GM13976 (cell line): ENCODE measurements at places on chromosomes 1 and 21.

GRCh38 chr1:6984536-6984935, 199.3 kb downstream of the CAMTA1 start:
- DNase-seq = no peak

DNA sequence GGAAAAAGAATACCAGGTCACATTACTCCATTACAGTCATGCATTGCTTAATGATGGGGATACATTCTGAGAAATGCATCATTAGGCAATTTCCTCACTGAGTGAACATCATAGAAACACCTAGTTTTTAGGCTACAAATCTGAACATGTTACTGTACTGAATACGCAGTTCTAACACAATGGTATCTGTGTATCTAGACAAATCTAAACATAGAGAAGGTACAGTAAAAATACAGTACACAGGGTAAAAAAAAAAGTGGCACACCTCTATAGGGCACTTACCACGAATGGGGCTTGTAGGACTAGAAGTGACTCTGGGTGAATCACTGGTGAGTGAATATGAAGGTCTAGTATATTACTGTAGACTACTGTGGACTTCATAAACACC, 115.7 kb downstream of the AKT3 start:
- DNase-seq = no peak

DNA sequence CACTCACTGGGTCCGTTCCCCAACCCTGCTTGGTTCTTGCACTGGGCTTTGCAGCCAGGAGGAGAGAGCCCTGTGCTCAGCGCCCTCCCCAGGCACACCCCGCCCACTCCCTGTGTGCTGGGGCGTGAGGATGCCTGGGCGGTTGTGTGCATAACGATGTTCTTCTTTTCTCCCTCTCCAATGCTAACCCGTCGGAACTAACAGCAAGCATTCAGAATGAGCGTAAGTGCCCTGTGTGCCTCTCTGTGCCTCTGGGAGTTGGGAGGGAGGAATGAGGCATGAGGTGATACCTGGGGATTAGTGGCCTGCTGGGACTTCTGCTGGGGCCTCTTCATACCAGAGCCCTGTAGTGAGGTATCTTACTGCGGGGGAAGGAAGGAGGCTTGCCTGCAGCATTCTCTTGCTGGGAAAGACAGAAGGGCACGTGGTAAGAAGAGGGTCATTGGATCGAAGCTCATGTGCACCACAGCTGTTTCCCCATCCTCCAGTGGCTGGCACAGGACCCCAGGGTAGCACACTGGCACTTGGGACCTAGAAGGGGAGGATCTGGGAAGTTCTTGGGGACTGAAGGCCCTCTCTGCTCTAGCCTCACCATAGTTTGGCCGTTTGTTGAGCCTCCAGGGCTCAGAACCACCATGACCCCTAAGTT, 79.8 kb downstream of the NFASC start:
- no peak for DNase-seq

DNA sequence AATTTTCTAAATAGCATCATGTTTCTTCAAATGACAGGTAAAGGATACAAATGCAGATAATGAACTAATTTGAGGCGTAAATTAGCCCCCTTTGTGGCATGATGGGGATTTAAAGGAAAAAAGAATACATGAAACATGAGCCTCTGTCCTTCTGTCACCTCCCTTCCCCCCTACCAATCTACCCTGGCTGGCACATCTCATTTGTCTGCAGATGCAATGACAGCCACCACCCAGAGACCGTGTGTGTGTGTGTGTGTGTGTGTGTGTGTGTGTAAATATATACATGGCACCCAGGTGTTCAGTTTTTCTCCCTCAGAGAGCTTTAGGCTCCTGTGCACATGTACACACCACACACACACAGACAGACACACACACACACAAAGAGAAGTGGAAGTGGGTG, 451.1 kb downstream of the RWDD3 start:
- no peak for DNase-seq

- no peak for DNase-seq
Measured at GRCh38 chr1:65469126-65469888, 48.8 kb downstream of the LEPR start.

DNA sequence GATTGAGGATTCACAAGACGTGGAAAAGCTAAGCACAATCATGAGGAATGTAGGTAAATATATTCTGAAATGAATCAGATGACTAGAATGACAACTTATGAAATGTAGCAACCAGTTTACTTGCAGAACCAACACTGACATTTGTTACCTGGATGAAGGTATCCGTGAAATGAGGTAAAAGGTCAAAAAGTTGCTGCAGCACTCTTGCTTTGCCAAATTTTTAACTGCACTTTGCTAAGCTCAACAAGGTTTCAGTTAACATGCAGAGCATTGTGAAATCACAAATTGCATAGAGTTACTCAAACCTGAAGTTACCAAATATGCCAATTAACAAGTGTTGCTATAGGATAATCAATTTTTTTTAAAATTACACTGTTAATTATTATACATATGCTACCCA, 1280.1 kb downstream of the KCNT2 start:
- no peak for DNase-seq

- DNase-seq = no peak
Measured at GRCh38 chr1:62712336-62713243, 24.4 kb upstream of the DOCK7 start.

DNA sequence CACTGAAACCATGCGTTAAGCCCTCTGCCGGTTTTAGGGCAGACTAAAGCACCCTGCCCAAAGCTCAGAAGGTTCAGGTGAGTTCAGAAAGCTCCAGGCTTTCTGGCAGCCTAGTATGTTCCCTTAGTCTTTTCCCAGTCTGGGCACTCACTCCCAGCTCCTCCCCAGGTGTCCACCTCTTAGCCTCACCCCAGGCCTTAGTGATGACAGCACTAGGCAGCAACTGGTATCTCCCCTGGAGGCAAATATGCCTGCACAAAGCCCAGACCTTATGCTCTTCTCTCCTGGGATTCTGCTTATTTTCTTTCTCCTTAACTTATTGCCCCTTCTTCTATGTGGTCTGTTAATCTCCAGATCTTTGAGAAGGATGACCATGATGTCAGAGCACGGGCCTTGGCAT, 80.2 kb downstream of the CD58 start:
- DNase-seq = no peak

DNA sequence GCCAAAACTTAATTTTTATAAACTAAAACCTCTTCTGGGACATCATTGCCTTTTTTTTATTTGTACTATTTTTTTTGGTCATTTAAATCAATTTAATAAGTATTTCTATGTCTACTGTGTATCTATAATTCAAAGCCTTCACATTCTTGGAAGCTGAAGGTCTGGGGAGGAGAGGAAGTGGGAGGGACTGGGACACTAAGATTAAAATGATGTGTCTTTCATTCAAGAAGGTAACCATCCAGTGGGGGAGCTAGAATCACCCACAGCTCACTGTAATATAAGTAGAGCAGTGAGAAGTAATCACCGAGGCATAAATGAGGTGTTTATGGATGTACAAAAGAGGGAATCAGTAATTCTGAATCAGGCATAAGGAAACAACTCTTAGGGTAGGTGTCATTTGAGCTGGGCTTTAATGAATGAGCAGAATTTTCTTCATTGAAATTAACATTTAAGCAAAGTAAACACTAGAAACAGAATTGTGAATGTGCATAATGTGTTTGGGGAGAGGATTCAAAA, 52.8 kb downstream of the PTGER3 start:
- DNase-seq = no peak

DNA sequence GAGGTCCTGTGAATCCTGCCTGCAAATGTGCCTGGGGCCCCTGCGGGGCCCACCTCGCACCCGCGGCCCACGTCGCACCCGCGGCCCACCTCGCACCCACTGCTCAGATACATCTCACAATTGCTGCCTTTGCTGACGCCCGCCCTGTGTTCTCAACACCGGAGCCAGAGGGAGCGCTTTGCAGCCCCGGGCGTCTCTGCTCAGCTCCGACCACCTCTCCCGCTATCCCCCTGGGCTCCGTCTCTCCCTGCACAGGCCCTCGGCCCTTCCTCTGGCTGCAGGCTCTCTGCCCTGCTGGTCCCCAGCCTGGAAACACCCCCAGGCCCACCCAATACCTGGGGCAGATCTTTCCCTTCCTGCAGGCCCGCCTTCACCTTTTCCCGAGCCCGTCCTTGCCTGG, 44.8 kb downstream of the TP73 start:
- no peak for DNase-seq
